Activated effector memory CD4-positive, alpha-beta T cell treated with anti-CD3 and anti-CD28 coated beads, Interleukin-2, amount 50 U/mL, for 16 hours (primary cell): ENCODE measurements at places on chromosomes 4 and X.

GRCh38 chrX:44914532-44915198 lies 41.7 kb downstream of the KDM6A start:
- no peak for DNase-seq

DNA sequence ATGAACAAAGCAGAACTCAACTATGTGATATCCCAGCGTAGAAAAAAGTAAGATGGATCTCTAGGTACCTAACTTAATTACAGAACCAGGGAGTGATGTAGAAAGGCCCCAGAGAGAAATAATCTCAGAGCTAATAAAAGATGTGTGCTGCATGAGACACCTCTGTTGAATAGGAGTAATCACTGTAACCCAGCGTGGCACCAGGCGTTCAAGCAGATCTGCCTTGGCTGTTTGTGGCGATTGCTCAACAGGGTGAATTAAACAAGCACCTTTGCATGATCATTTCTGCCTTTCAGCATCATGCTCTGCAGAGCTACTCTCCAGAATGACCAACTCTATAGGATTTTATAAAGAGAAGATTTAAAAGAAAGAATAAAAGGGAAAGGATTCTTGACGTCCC lies 81.7 kb upstream of the KCNIP4 start:
- no peak for DNase-seq

- no peak for DNase-seq
Measured at GRCh38 chr4:24192018-24192641, 302.3 kb upstream of the PPARGC1A start.

- DNase-seq: no peak
Measured at GRCh38 chr4:15327311-15328298, 100.2 kb upstream of the C1QTNF7 start.

DNA sequence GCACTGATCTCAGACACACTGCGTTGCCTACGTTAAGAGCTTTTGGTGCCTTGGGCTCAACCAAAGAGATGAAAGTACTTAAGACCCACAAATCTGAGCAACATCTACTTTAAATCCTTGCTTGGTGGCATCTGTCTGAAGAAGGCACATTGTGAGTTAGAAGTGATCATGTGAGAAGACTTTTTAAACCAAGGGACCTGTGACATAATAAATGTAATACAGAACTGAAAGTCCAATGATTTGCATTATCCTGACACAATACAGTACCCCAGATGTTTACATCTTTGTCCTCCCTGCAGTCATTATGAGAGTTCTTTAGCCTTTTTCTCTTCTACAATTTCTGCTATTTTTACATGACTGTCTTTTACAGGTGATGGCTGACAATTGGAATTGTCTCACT lies 96.7 kb upstream of the FTHL17 start:
- DNase-seq: no peak

DNA sequence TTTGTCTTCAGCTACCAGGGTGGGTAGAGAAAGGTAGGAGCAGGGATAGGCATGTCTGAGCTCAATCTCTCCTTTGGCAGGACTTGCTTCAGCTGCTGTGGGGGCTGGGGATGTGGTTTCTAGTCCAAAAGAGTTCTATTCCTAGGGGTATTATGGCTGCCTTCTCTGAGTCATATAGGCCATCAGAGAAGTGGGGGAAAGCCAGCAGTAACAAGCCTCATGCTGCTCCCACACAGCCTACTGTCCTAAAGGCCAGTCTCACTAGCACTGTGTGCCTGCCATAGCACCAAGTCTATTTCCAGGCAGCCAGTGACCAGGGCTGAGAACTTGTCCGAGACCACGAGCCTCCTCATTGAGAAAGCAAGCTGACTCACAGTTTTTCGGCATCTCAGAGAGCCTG lies 270.6 kb downstream of the DCAF12L2 start:
- no peak for DNase-seq

DNA sequence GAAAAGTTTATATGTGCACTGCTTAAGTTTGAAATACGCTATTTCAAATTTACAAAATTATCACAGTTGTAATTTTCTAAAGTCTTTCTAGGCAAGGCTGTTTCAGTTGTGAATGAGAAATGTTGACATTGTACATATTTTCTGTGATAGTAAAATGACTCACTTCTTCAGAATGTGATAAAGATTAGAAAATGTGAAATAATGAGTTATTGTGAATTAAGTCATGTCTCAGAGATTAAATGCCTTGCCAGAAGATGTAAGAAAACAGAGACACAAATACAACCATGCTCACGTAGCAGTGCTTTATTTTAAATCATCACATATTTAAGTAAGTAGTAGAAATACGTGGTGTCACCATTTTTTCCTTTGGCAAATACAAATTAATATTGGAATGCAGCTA lies 768 bp downstream of the CLCN4 start:
- no peak for DNase-seq
